ENCODE measurements at places on chromosomes 1 and 21.

- H3K4me3 ChIP-seq = no peak overlapping the region
- peaks cover 59% of the 10 kb centered on the region for H3K36me3 ChIP-seq
- H3K4me1 ChIP-seq = no peaks in the 10 kb centered on the region
- H3K27me3 ChIP-seq = no peaks in the 10 kb centered on the region
- H3K27ac ChIP-seq = no peak overlapping the region
Measured at GRCh38 chr21:38824124-38824822, 18.5 kb downstream of the ETS2 start.

- H3K4me1 ChIP-seq = no peaks in the 10 kb centered on the region
- H3K36me3 ChIP-seq = no peaks in the 10 kb centered on the region
- no peak overlapping the region for H3K27ac ChIP-seq
- no peak for DNase-seq
- H3K27me3 ChIP-seq = peaks cover 33% of the 10 kb centered on the region
Measured at GRCh38 chr1:87170157-87170556, 158.5 kb upstream of the LMO4 start.

GRCh38 chr1:21567241-21568005 lies 58.2 kb downstream of the ALPL start:
- no peaks in the 10 kb centered on the region for H3K36me3 ChIP-seq
- no peak overlapping the region for H3K4me3 ChIP-seq

- no peaks in the 10 kb centered on the region for H3K27me3 ChIP-seq
- H3K36me3 ChIP-seq = no peaks in the 10 kb centered on the region
- H3K4me3 ChIP-seq = no peak overlapping the region
- no peak for DNase-seq
- peaks cover 3% of the 10 kb centered on the region for H3K4me1 ChIP-seq
Measured at GRCh38 chr21:26801498-26801897, 43.7 kb downstream of the ADAMTS1 start.

- no peak overlapping the region for H3K27ac ChIP-seq
- DNase-seq = no peak
- no peak overlapping the region for H3K4me3 ChIP-seq
- peaks cover 12% of the 10 kb centered on the region for H3K36me3 ChIP-seq
- no peaks in the 10 kb centered on the region for H3K27me3 ChIP-seq
Measured at GRCh38 chr1:36055706-36056105, 28.2 kb upstream of the TEKT2 start.

All from DND-41 (cell line).